ENCODE measurements at places on chromosomes 7 and 10.

GRCh38 chr7:28919510-28919909, 38.6 kb downstream of the TRIL start:
- DNase-seq = no peak

DNA sequence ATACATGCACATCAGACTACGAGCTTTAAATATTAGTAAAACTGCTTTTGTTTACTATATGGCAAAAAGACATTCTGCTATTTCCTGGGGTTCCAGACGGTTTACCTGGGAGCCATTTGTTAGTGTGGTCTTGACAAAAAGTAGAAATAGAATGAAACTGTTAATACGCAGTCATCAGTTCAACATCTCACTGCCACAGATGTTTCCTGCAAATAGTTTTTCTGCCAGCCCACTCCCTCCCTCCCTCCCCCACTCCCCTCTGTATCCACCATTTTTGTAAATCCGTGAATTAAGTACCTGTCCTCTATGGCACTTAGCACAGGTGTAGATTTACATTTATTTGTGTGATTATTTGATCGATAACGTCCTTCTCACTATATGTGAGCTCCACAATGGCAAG, 74.6 kb upstream of the TPK1 start:
- no peak for DNase-seq

- DNase-seq = no peak
Observed at GRCh38 chr7:26550492-26550891, 258.8 kb downstream of the SNX10 start.

- no peak for DNase-seq
Observed at GRCh38 chr10:66642217-66642616, 283.6 kb upstream of the LRRTM3 start.

DNA sequence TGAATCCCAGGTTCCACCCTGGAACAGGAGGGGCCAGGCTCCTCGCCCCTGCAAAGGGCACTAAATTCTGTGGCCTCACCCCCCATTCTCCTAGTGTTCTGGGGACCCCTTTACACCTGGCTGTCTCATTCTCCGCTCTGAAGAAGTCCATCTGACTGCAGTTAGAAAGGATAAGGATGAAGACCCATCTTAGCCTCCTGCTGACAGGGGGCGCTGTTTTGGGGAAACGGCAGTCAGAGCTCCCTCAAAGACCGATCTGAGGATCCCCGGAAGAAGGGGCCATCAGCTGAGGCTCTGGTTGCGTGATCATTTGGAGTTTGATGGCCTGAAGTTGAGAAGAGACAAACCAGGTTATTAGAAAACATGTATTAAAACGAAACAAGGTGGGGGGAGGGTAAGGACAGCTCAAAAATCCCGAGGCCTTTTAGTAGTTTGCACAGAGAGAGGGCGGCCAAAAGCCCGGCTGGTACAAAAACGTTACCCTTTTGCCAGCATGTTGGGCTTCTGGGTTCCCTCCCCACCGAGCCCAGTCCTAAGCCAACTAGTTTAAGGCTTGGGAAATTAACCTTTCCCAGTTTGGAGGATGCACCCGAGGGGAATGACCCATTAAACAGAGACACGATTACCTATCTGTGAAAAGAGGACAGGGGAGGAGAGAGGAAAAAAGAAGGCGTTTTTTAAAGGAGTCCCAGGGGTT, 102.8 kb downstream of the CHN2 start:
- no peak for DNase-seq

DNA sequence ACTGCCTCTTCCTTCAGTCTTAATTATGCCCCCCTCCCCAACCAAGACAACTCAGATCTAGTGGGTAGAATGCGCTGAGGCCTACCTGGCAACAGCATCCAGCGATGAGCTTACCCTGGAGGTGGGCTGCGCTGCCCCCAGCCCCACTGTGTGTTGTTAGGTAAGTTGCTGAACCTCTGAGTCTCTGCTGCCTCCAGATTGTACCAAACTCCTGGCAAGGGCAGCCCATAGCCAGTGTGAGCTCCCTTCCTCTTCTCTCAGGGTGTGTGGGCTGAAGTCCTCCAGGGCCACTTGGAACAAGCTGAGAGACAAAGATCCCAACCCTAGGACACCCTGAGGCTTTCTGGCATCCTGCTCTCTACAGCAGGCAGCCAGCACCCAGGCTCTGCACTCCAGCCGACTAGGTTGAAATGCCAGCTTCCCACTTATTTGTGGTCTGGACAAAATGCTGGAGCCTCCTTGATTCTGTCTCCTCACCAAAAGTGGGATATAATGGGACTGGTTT, 135.3 kb downstream of the ARHGAP22 start:
- no peak for DNase-seq

- no peak for DNase-seq
Observed at GRCh38 chr10:7000061-7000460, 410.8 kb downstream of the SFMBT2 start.

DNA sequence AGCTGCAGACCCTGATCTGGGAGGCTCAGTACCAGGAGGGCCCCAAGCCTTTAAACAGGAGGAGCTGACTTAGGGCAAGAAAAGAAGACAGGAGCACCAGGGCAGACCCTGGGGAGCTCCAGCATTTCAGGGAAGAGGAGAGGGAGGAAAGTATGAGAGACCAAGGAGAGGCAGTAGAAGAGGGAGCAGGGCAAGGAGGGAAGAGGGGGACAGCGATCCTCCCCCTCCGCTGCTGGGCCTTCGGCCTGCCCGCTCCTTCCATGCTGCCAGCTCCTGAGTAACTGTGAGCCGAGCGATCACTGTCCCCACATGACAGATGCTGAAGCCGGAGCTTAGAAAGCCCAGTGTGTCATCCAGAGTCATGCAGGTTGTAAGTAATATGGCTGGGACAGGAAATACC, 65.9 kb downstream of the ALOX5 start:
- no peak for DNase-seq

DNA sequence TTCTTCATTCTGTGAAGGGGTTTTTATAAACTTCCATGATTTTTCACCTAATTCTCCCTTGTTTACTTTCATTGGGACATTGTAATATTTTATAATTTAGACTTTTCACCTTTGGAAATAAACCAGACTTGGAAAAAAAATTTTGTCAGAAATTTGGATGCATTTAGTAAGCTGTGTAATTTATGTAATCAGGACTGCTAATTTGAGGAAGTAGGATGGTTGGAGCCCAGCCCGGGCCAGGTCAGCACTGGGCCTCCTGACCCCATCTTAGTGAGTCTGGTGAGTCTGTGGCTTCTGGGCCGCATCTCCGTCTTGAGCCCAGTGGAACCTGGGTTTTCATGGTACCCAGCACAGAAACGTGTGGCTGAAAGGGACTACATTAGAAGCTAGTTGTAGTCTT, 27.6 kb upstream of the ZNF32 start:
- DNase-seq = no peak

GRCh38 chr10:105674448-105674847, 1033.4 kb downstream of the SORCS3 start:
- DNase-seq = no peak

DNA sequence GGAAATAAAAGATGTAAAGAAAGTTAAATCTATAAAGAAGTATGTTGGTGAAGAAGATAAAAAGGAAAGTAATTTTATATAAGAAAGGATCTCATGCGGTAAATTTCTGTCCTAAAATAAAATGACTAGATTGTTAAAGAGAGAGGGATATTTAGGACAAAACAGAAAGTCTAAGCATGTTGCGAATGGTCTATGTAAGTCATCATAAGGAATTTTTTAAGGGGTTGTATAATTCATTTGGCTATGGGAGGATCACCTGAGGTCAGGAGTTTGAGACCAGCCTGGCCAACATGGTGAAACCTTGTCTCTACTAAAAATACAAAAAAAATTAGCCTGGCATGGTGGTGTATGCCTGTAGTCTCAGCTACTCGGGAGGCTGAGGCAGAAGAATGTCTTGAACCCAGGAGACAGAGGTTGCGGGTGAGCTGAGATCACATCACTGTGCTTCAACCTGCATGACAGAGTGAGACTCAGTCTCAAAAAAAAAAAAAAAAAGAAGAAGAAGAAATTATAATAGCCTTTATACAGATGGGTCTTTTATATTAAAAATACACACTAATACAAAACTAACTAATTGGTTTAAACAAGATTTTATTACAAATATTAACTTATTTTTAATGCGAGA, 294.3 kb downstream of the MAGI2 start:
- no peak for DNase-seq

DNA sequence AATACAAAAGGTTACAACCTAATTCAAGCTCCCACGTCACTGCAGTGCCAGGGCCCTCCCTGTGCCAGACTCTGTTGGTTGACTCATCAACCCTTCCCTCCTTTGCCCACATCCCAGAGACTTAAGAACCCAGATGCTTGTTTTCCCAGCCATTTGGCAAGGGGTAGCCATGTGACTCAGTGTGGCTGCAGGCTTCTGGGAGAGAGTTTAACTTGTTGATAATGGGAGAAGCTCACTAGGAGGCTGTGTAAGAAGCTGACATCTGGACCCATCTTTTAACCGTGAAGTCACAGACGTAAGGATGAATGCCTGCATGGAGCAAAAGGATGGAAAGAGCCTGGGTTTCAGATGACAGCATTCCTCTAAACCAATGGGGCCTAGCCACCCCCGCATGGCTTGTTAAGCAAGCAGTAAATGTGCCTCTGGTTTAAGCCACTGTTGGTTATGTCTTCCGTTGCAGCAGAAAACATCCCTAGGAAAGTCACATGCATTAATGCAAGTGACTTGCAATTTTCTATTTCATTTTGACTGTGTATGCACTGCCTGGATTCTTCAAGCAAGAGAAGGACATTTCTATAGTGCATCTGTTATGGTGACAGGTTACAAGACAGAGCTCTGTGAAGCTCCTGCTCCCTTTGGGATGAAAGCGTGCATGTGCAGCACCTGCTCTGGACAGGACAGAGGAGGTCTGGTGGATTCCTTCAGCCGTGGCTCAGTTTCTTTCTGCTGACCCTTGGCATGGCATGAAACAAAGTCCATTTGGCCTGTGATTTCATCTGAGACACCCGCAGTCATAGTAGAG, 57.5 kb upstream of the CREB5 start:
- no peak for DNase-seq

GRCh38 chr7:120915314-120916105, 35.1 kb upstream of the ING3 start:
- DNase-seq = no peak

DNA sequence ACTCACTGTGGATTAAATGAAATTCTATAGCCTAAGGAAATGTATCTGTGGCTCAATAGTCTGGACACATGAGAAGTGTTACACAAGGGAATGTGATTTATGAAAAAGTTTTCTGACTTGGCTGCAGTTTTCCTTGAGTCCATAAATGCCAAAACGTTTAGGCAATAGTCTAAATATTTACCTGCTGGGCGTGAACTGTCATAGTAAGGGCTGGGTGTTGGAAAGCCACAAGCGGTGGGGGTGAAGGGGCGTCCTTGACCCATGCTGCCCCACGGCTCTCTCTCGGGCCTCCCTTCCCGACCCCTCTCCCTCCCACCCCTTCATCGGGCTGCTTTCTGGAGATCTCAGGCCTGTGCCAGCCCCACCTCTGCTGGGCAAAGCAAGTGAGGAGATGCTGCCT, 223.7 kb downstream of the BUB3 start:
- no peak for DNase-seq

- no peak for DNase-seq
Observed at GRCh38 chr10:101770331-101771215, 5.3 kb downstream of the FGF8 start.

GRCh38 chr10:56222237-56222636, 138.8 kb downstream of the ZWINT start:
- no peak for DNase-seq

DNA sequence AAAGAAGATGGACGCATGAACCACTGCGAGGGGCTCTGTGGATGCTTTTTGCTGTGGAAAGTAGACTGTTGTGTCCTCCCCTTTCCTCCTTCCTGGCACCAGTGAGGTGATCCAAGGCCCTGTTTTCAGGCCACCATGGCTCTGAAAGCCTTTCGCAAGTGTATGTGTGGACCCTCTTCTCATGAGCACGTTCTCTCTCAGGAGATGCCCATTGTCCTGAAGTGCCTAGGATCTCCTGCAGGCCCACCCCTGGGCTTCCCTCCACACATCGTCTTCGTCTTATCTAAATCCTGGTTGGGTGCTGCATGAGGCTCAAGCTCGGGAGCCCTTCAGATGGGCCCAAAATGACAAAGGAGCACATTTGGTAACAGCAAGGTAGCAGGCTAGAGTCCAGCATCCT, 188.2 kb downstream of the PTPN20 start:
- no peak for DNase-seq

DNA sequence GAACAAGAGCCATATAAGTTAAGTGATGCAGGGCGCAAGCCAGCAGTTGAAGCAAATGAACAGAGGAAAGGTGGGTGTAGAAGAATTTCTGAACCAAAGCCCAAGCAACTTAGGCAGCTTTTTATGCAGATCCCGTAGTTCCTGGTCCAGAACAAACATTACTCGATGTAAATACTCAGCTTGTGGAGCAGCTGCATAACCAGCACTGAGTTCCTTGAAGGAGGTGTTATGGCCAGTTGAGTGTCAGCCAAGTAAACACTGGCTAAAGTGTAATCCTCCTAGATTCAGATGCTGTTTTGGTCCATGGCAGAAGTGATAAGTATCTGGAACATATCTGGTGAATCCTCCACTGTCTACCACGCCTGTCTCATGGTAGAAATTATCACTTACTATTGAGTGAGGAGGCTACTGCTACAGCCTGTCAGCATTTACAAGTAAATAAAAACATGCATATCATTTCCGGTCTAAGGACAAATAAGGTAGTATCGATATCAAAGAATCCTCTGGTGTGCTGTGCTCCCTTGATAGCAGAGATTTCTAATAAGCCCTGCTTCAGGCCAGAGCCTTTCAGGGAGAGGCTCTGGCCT, 213.9 kb downstream of the DYNC1I1 start:
- no peak for DNase-seq

- DNase-seq = no peak
Observed at GRCh38 chr7:7641129-7641663, 644 bp downstream of the UMAD1 start.

GRCh38 chr10:69172241-69172982, 7.6 kb upstream of the SUPV3L1 start:
- DNase-seq = no peak

DNA sequence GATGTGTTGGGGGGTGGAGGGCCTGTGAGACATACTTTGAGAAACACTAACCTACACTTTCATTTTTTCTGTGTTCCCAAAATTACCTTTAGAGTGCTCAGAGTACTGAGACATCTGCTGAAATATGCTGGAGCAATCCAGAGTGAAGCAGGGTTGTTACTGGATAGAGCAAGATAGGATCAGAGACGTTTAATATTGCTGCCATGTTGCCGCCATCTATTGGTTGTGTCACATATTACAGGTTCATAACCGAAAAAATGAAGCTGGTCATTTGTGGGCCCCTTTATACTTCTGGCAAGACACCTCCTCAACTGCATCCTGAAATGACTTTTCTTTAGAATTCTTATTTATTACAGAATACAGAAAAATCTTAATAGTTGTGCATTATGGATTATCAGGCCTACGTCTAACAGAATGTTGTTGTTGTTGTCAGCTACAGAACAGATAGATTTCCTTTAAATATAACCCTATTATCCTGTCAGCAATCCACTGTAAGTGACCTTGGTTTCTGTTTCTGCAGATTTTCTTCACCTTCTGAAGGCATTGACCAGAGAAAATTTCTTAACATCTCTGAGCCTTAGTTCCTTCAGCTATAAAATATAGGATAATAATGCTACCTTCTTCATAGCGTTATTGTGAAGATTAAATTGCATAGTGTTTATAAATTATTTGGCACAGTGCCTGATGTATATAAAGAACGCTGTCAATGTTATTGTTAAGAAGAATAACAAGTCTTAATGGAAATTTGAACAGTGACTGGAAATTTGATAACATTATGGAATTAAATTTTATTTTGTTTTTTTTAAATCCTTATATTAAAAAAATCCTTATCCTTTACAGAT, 16.2 kb upstream of the DLD start:
- DNase-seq = peak; percentile 71

- DNase-seq = no peak
Observed at GRCh38 chr10:11719496-11720259, 22.5 kb upstream of the ECHDC3 start.

- DNase-seq = no peak
Observed at GRCh38 chr10:33460505-33461294, 126.2 kb upstream of the NRP1 start.
